ENCODE measurements at places on chromosomes 11 and 22. TPM values are rescaled to one million over a fixed set of nuclear protein-coding genes. Genes with fewer than 3 reads are reported as not detected.

The DSCAML1 gene
- 0.95 TPM for total RNA-seq

The MOV10L1 gene
- 0.56 TPM for total RNA-seq

The TRIM22 gene
- total RNA-seq: 224 TPM

The GAS2 gene
- 2.6 TPM for total RNA-seq

The CFAP300 gene
- total RNA-seq: 7.2 TPM

The DNAJB7 gene
- not detected for total RNA-seq

The KRTAP5-7 gene
- not detected for total RNA-seq

The TNNT3 gene
- total RNA-seq: 4.7 TPM

The FAM83F gene
- 1.4 TPM for total RNA-seq

The OR5P2 gene
- 2.2 TPM for total RNA-seq

The GLYAT gene
- not detected for total RNA-seq

The SMDT1 gene
- total RNA-seq: 119 TPM

The KRTAP5-4 gene
- total RNA-seq: not detected

Data from lower lobe of right lung (tissue), 2 donors.